HL-60 (cell line): ENCODE measurements at places on chromosomes 5 and 9.

DNA sequence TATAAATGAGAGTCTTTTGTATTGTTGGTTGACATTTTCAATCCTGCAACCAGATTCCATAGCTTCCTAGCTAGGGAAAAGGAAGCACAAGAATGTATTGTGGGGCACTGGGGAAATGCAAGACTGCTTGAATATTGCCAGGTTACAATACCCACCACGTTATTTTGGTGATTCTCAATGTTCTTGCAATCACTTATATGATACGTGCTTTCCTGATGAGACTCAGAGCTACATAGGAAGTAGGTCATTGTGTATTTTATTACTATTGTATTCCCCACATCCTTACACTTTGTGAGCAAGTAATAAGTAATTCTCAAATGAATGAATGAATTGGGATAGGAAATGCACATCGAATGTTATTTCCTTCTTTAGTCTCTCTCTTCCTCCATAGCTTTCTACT is 217.1 kb upstream of the CD180 start:
- DNase-seq: no peak

DNA sequence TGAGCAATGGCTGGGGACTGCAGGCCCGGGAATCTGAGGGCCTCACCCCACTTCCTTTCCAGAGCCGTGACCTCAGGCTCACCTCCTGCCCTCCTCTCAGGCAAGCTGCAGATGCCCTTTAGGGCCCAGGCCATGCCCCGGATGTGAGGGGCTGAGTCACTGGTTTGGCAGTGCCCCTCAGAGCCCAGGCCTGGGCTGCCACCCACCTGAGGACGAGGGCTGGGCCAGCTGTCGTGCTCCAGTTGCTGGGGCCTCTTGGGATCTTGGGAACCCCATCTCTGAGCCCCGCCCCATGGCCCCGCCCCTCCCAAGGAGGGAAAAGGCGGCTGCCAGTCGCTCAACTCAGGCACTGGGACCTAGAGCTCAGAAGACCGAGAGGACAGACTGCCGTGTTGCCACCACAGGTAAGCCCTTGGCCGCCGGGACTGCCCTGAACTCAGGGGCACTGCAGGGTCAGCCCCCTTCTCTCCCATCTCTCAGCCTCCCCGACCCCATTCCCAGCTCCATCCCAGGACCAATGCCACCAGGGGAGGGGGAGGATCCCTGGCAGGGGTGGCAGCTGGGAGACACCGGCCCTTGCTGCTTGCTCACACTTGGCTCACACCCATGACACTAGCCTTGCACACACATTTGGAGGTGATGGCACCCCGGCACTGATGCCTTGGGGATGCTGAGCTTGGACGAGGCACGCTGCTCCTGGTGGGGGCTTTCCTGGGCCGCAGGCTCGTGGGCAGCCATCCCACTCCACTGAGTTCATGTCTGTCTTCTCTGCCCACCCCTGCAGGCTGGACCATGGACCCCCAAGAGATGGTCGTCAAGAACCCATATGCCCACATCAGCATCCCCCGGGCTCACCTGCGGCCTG is at the start of gene CYSRT1:
Gene CYSRT1, plus strand, starts transcription at position 345 of the 865 bp plus-strand sequence. Its CDS starts 448 bp downstream, at position 793.
- no peak for DNase-seq

DNA sequence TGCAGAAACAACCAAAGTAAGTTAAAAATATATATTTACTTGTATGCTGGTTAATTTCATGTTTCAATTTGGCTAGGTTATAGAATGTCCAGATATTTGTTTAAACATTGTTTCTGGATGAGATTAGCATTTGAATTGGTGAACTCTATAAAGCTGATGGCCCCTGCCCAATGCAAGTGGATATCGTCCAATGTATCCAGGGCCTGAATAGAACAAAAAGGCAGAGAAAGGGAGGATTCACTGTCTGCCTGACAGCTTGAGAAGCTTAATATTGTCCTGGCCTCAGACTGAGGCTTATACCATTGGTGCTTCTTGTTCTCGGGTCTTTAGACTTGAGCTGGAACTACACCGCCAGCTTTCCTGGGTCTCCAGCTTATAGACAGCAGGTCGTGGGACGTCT is 446.7 kb upstream of the ACTBL2 start:
- DNase-seq: no peak

- no peak for DNase-seq
Measured at GRCh38 chr5:67516948-67517565, 320.5 kb upstream of the CD180 start.

GRCh38 chr9:106753155-106753671 is 109.8 kb upstream of the ZNF462 start:
- DNase-seq: no peak

GRCh38 chr5:88686726-88687125 is 196.3 kb downstream of the MEF2C start:
- no peak for DNase-seq

GRCh38 chr9:3980771-3981170 is 319.1 kb downstream of the GLIS3 start:
- DNase-seq: no peak
